ENCODE measurements at places on chromosomes 5 and 9. TPM values are rescaled to one million over a fixed set of nuclear protein-coding genes. Genes with fewer than 3 reads are reported as not detected.
A peak's percentile ranks its signal among the peaks of the same experiment; 100 is the strongest.

The ADRA1B gene
- total RNA-seq: 0.59 TPM

The CORO2A gene
- 2.4 TPM for total RNA-seq

The STC2 gene
- total RNA-seq: 25.3 TPM

The GMCL2 gene
- not detected for total RNA-seq

The GNA14 gene
- not detected for total RNA-seq

The NR2F1 gene
- total RNA-seq: 21.1 TPM

The CDKN2A gene
- total RNA-seq: not detected

The PSAT1 gene
- total RNA-seq: 357 TPM

The CARD9 gene
- total RNA-seq: not detected

The PTGER4 gene
- total RNA-seq: not detected

- no peaks in the 10 kb centered on the region for H3K36me3 ChIP-seq
- no peak overlapping the region for H3K4me3 ChIP-seq
- H3K27me3 ChIP-seq: no peaks in the 10 kb centered on the region
- no peaks in the 10 kb centered on the region for H3K4me1 ChIP-seq
Observed at GRCh38 chr9:68741704-68742332, 36.8 kb downstream of the PIP5K1B start.

- no peak overlapping the region for H3K27ac ChIP-seq
- H3K36me3 ChIP-seq: no peaks in the 10 kb centered on the region
- H3K27me3 ChIP-seq: no peaks in the 10 kb centered on the region
- DNase-seq: no peak
- no peak overlapping the region for H3K4me3 ChIP-seq
- no peaks in the 10 kb centered on the region for H3K4me1 ChIP-seq
Observed at GRCh38 chr9:136368190-136368589, 4.6 kb upstream of the DNLZ start.

DNA sequence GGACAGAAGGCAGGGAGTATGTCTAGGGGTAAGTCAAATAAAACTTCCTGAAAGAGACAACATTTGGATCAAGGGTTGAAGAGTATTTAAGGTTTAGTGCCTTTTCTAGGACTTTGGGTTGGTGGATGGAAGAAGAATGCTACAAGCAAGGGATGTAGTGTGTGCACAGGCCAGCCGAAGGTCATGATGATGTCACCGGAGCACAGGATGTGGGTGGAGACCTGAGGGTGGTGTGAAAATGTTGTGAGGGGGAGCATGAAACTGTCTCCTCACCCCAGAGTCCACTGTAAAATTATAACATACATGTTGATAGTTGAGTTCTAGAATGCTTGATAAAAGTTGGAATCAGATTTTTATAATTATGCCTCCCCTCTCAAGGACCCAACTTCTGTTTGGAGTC lies 553.3 kb upstream of the SGCD start:
- no peaks in the 10 kb centered on the region for H3K27me3 ChIP-seq
- no peak overlapping the region for H3K4me3 ChIP-seq
- DNase-seq: no peak
- no peaks in the 10 kb centered on the region for H3K36me3 ChIP-seq
- no peak overlapping the region for H3K27ac ChIP-seq

GRCh38 chr5:158530115-158530514 lies 569.6 kb downstream of the EBF1 start:
- no peak for DNase-seq
- H3K27ac ChIP-seq: no peak overlapping the region
- H3K27me3 ChIP-seq: no peaks in the 10 kb centered on the region
- H3K4me3 ChIP-seq: no peak overlapping the region
- peaks cover 20% of the 10 kb centered on the region for H3K4me1 ChIP-seq

- no peaks in the 10 kb centered on the region for H3K36me3 ChIP-seq
- H3K27me3 ChIP-seq: no peaks in the 10 kb centered on the region
Observed at GRCh38 chr5:32241034-32241783, 67.1 kb upstream of the GOLPH3 start.

GRCh38 chr9:136539427-136540421 lies 6.1 kb downstream of the NOTCH1 start:
- no peaks in the 10 kb centered on the region for H3K27me3 ChIP-seq
- H3K4me3 ChIP-seq: no peak overlapping the region
- H3K4me1 ChIP-seq: peaks cover 39% of the 10 kb centered on the region
- H3K27ac ChIP-seq: no peak overlapping the region
- DNase-seq: no peak

DNA sequence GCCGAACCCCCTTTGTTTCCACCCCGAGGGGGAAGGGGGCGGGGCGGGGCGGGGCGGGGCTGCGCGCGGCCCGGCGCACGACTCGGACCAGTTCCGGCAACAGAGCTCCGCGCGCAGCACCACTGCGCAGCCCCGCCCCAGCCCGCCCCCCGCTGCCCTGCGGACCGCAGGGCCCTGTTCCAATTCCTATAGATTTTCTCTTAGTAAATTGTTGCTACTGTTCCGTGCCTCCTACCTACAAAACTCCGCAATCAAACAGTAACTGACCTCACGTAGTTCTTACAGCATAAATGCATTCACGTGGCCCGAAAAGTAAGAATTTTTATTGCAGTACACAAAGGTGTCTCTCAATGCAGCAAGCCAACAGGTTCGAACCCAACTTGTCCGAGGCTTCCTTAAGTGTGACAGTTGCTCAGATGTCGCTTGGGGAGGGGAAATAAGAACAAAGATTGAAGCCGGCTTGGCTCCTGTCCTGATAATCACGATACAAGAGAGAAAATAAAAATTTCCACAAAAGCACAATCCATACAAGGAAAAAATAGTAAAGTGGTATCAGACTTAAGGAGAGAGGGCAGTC lies 1.2 kb upstream of the RNF38 start:
- no peak for DNase-seq
- no peaks in the 10 kb centered on the region for H3K36me3 ChIP-seq
- H3K4me3 ChIP-seq: peak overlapping the region; percentile 75
- peak overlapping the region; percentile 99 for H3K27ac ChIP-seq
- H3K27me3 ChIP-seq: no peaks in the 10 kb centered on the region
- H3K4me1 ChIP-seq: peaks cover 43% of the 10 kb centered on the region

GRCh38 chr9:122125158-122125508 lies 32.0 kb upstream of the TTLL11 start:
- peak; percentile 84 for DNase-seq
- H3K36me3 ChIP-seq: no peaks in the 10 kb centered on the region
- peaks cover 68% of the 10 kb centered on the region for H3K27me3 ChIP-seq
- no peak overlapping the region for H3K4me3 ChIP-seq
- peaks cover 10% of the 10 kb centered on the region for H3K4me1 ChIP-seq

GRCh38 chr5:126680191-126680817 lies 79.6 kb downstream of the PHAX start:
- peak; percentile 45 for DNase-seq
- no peaks in the 10 kb centered on the region for H3K27me3 ChIP-seq
- H3K27ac ChIP-seq: no peak overlapping the region
- H3K4me3 ChIP-seq: no peak overlapping the region

DNA sequence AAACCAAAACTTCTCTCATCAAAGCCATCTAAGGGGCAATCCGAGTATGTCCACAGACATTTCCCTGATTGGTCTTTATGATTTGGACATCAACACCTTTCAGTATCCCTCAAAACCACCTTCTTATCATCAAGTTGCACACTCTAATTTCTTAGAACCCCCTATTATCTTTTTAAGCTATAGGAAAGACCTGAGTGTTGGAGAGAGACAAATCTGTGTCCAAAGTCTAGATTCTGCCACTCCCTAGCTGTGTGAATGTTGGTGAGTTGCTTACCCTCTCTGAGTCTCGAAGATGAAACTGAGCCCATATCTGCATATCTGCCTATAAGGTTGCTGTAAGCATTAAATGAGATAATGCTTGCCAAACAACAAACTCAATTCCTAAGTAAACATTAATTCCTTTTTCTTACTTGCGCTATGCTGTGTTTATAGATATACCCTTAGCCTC lies 159.1 kb downstream of the DOCK8 start:
- no peaks in the 10 kb centered on the region for H3K36me3 ChIP-seq
- H3K4me3 ChIP-seq: no peak overlapping the region
- H3K27me3 ChIP-seq: no peaks in the 10 kb centered on the region
- DNase-seq: no peak

GRCh38 chr9:105391288-105391687 lies 56.5 kb upstream of the FSD1L start:
- no peak for DNase-seq
- peaks cover 29% of the 10 kb centered on the region for H3K4me1 ChIP-seq
- H3K27ac ChIP-seq: no peak overlapping the region
- no peaks in the 10 kb centered on the region for H3K36me3 ChIP-seq

GRCh38 chr9:133566817-133567216 lies 32.3 kb downstream of the ADAMTSL2 start:
- H3K4me1 ChIP-seq: peaks cover 9% of the 10 kb centered on the region
- no peak overlapping the region for H3K27ac ChIP-seq
- DNase-seq: no peak

DNA sequence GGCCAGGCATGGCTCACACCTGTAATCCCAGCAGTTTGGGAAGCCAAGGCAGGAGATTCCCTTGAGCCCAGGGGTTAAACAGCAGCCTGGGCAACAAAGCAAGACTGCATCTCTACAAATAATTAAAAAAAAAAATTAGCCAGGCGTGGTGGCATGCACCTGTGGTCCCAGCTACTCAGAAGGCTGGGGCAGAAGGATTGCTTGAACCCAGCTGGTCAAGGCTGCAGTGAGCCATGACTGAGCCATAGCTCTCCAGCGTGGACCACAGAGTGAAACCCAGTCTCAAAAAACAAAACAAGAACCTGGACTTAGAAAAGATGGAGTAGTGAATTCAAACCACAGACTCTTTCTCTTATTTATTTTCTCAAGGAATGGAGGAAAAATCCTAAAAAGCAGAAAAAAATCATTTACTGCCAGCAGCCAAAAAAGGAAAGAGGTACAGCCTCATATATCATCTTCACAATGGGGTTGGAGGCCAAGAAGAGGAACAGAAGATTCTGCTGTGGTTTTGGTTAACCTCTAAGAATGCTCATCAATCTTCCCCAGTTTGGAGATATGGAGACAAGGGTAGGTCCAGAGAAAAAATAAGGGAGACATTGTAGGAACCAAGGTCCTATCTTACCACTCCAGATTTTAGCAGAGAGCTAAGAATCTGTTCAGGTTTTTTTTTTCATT lies 40.0 kb upstream of the MYO10 start:
- no peak overlapping the region for H3K27ac ChIP-seq
- no peaks in the 10 kb centered on the region for H3K36me3 ChIP-seq
- H3K4me3 ChIP-seq: no peak overlapping the region
- H3K27me3 ChIP-seq: no peaks in the 10 kb centered on the region
- DNase-seq: no peak

- no peaks in the 10 kb centered on the region for H3K36me3 ChIP-seq
- DNase-seq: no peak
- peak overlapping the region; percentile 39 for H3K4me3 ChIP-seq
- H3K27ac ChIP-seq: no peak overlapping the region
Observed at GRCh38 chr9:115116421-115117284, 1.3 kb downstream of the TNC start.

- no peaks in the 10 kb centered on the region for H3K36me3 ChIP-seq
- no peaks in the 10 kb centered on the region for H3K27me3 ChIP-seq
- no peak for DNase-seq
- H3K27ac ChIP-seq: no peak overlapping the region
Observed at GRCh38 chr5:126561908-126562307, 33.1 kb downstream of the ALDH7A1 start.

- H3K4me1 ChIP-seq: no peaks in the 10 kb centered on the region
- no peak overlapping the region for H3K4me3 ChIP-seq
- no peak overlapping the region for H3K27ac ChIP-seq
- no peak for DNase-seq
- H3K27me3 ChIP-seq: no peaks in the 10 kb centered on the region
- H3K36me3 ChIP-seq: no peaks in the 10 kb centered on the region
Observed at GRCh38 chr5:97835112-97835511, 652.1 kb upstream of the RIOK2 start.

- H3K27me3 ChIP-seq: no peaks in the 10 kb centered on the region
- H3K27ac ChIP-seq: no peak overlapping the region
- DNase-seq: no peak
Observed at GRCh38 chr9:130311003-130311402, 45.4 kb downstream of the HMCN2 start.

GRCh38 chr5:133681896-133682295 lies 69.6 kb upstream of the FSTL4 start:
- H3K36me3 ChIP-seq: no peaks in the 10 kb centered on the region
- no peak for DNase-seq
- H3K4me1 ChIP-seq: peaks cover 3% of the 10 kb centered on the region
- H3K27ac ChIP-seq: no peak overlapping the region
- H3K4me3 ChIP-seq: no peak overlapping the region

DNA sequence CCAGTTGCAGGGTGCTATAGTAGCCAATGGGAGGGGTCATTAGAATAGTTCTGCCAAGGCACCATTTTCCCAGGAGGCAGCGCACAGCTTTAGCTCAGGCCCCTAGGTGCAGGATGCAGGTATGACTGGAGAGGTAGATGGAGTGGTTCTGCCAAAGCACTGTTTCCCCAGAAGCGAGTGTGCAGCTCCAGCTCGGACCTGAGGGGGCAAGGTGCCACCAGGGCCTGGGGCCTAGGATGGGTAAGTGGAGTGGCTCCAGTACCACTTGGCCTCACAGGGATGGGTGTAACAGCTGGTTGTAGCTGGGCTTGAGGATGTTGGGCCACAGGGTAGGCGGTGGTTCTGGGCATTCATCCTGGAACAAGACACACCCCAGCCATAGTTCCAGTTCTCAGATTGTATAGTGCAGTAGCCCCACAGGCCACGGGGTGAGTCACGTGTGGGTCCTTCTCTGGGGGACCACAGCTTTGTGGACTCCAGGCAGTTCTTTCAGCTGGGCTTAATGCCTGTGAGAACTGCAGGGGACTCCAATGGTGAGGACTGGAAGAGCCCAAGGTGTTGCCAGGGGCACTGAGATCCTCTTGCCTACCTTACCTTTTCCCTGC lies 185.5 kb upstream of the ANKH start:
- no peak overlapping the region for H3K4me3 ChIP-seq
- H3K36me3 ChIP-seq: no peaks in the 10 kb centered on the region
- H3K4me1 ChIP-seq: no peaks in the 10 kb centered on the region
- DNase-seq: no peak

DNA sequence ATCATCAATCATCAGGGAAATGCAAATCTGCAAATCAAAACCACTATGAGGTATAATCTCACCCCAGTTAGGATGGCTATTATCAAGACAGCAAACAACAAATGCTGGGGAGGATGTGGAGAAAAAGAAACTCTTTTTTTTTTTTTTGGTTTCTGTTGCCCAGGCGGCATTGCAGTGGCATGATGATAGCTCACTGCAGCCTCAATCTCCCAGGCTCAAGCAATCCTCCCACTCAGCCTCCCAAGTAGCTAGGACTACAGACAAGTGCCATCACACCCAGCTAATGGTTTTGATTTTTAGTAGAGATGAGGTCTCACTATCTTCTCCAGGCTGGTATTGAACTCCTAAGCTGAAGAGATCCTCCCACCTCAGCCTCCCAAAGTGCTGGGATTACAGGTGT lies 5.4 kb upstream of the CNTRL start:
- DNase-seq: no peak
- no peak overlapping the region for H3K4me3 ChIP-seq
- H3K36me3 ChIP-seq: no peaks in the 10 kb centered on the region
- no peak overlapping the region for H3K27ac ChIP-seq

DNA sequence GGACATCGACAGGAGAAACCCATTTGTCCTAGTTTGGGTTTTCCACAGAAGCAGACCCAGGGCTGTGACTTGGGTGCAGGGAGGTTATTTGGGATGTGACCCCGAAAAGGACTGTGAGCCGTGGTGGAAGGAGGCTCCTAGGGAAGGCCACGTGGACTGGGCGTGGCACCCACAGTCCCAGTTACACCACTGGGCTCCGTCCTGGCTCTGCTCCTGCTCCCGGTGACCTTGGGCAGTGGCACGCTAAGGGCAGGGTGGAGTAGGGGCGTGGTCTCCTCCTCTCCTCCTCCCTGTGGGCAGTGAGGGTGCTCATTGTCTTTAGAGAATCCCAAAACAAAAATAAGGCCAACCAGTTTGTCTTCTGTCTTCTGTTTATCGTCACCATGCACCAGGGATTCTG lies 190.1 kb downstream of the GADD45G start:
- DNase-seq: no peak
- H3K36me3 ChIP-seq: no peaks in the 10 kb centered on the region
- H3K27ac ChIP-seq: no peak overlapping the region
- H3K4me3 ChIP-seq: no peak overlapping the region

Data from neural progenitor cell (in vitro differentiated cells).